ENCODE measurements at places on chromosomes 3 and 15. TPM values are rescaled to one million over a fixed set of nuclear protein-coding genes. Genes with fewer than 3 reads are reported as not detected.

DNA sequence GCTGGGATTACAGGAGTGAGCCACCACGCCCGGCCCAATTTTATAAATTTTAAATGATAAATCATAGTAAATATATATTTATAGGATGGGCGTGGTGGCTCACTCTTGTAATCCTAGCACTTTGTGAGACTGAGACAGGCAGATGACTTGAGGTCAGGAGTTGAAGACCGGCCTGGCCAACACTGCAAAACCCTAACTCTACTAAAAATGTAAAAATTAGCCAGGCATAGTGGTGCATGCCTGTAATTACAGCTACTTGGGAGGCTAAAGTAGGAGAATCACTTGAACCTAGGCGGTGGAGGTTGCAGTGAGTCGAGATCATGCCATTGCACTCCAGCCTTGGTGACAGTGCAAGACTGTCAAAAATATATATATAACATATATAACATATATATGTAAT lies 26.4 kb downstream of the MFN1 start:
- DNase-seq, result no peak

GRCh38 chr3:25447285-25447684 lies 19.2 kb downstream of the RARB start:
- no peak for DNase-seq

DNAH12 gene
- polyA plus RNA-seq, result 0.50 TPM

DAZL gene
- not detected for polyA plus RNA-seq

AP3B2 gene
- polyA plus RNA-seq, result 0.59 TPM
